ENCODE measurements at places on chromosomes 7 and 10.
A peak's percentile ranks its signal among the peaks of the same experiment; 100 is the strongest.

DNA sequence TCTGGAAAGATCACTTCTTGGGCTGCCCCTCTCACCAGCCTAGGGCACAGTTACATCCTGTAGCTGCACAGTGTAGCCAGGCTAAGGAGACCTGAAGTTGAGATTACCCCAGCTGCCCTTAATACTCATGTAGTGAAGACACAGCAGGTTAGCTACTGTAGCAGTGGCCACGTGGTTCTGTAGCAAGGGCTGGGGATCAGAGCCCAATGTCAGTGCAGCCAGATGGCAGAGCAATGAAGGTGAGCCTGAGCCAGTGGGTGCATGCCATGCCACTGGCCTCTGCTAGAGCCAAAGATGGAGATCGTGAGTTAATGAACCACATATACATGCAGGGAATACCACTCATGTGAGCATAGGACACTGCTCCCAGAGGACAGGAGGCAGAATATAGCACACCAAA, 15.5 kb downstream of the AMPH start:
- no peaks in the 10 kb centered on the region for H3K27me3 ChIP-seq
- no peaks in the 10 kb centered on the region for H3K4me1 ChIP-seq
- H3K27ac ChIP-seq: no peak overlapping the region
- no peak for DNase-seq

DNA sequence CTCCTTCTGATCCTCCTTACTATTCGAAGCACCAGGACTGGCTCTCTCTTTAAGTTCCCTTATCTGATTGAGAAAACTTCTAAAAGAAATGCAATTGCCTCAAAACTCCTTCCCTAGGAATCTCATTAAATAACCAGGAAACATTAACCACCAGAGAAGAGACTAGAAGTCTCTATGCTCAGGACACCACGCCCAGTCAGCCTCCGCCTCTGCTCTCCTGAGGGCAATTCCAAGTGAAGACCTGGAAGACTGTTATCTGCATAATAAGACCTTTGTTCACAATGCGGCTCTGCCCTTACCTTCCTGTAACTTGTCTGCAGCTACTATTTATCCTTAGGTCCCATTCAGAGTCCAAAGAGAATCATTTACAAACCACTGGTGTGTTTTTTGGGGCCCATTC, 78.8 kb downstream of the ELMO1 start:
- H3K4me1 ChIP-seq: peaks cover 8% of the 10 kb centered on the region
- H3K36me3 ChIP-seq: no peaks in the 10 kb centered on the region
- no peak overlapping the region for H3K4me3 ChIP-seq
- H3K27ac ChIP-seq: no peak overlapping the region

DNA sequence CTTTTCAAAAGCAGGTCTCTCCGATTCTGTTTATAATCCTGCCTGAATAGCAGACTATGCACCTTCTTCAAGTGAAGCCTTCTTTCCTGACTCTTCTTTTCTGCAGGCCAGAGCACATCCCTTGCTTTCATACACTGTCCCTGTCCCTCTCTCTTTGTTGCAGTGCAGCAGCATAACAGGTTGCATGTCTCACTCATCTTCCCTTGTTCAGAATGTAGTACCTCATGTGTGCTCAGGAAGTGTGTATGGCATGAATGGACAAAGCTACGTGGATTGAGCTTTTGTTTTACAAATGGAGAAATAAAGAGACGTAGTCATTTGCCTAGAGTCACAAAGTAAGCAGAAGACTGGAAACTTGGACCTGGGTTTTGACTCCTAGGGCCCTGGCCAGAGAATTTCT, 68.0 kb downstream of the PTPRZ1 start:
- no peaks in the 10 kb centered on the region for H3K27me3 ChIP-seq
- DNase-seq: no peak
- H3K36me3 ChIP-seq: no peaks in the 10 kb centered on the region
- H3K27ac ChIP-seq: peak overlapping the region; percentile 96
- no peak overlapping the region for H3K4me3 ChIP-seq

- no peak overlapping the region for H3K4me3 ChIP-seq
- no peaks in the 10 kb centered on the region for H3K36me3 ChIP-seq
- no peaks in the 10 kb centered on the region for H3K27me3 ChIP-seq
- DNase-seq: no peak
- no peaks in the 10 kb centered on the region for H3K4me1 ChIP-seq
- no peak overlapping the region for H3K27ac ChIP-seq
Measured at GRCh38 chr10:44512431-44513022, 127.6 kb upstream of the CXCL12 start.

- no peak overlapping the region for H3K27ac ChIP-seq
- no peaks in the 10 kb centered on the region for H3K27me3 ChIP-seq
- no peak for DNase-seq
- H3K4me3 ChIP-seq: no peak overlapping the region
Measured at GRCh38 chr7:15334536-15335263, 227.1 kb downstream of the AGMO start.

- H3K27ac ChIP-seq: no peak overlapping the region
- no peak overlapping the region for H3K4me3 ChIP-seq
- no peaks in the 10 kb centered on the region for H3K27me3 ChIP-seq
Measured at GRCh38 chr10:97228130-97228774, 42.5 kb upstream of the SLIT1 start.

DNA sequence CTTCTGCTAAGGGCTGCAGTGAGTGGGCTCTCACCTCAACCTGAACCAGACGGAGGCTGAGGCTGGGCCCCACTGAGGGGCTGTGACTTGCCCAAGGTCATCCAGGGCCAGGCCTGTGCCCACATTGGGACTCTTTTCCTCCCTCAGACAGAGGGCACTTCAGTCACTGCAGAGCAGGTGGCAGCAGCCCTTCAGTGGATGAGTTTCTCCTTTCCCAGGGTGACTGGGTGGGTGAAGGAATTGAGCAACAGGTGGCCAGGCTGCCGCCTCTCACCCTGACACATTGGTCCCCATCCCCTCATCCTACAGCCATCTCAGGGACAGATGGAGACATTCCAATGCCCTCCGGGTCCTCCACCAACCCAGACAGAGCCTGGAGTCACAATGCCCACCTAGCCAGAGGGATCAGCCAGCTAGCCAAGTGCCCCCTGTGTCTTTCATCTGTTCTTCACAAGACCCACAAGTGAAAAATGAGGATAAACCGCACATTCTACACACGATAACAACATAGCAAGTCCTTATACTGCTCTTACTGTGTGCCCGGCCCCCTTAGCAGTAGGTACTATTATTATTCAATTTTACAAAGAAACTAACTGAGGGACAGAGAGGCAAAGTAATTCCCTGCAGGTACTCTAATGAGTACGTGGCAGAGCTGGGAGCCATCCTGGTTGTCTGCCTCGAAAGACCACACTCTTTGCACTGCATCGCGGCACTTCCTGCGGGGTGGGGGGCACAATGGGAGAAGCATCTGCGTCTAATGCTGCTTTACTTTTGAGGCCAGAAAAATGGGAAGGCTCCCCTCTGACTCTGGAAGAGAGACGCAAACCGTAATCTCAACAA, 1.7 kb upstream of the SLC18A3 start:
- H3K27me3 ChIP-seq: peaks cover 99% of the 10 kb centered on the region
- peaks cover 17% of the 10 kb centered on the region for H3K4me1 ChIP-seq
- DNase-seq: no peak
- H3K27ac ChIP-seq: no peak overlapping the region
- peak overlapping the region; percentile 79 for H3K4me3 ChIP-seq

GRCh38 chr10:110530131-110530831, 32.6 kb downstream of the DUSP5 start:
- H3K4me1 ChIP-seq: peaks cover 34% of the 10 kb centered on the region
- peak; percentile 92 for DNase-seq

- no peak overlapping the region for H3K4me3 ChIP-seq
- peaks cover 16% of the 10 kb centered on the region for H3K4me1 ChIP-seq
- no peaks in the 10 kb centered on the region for H3K27me3 ChIP-seq
- no peaks in the 10 kb centered on the region for H3K36me3 ChIP-seq
Measured at GRCh38 chr7:95843286-95843685, 70.9 kb downstream of the DYNC1I1 start.

DNA sequence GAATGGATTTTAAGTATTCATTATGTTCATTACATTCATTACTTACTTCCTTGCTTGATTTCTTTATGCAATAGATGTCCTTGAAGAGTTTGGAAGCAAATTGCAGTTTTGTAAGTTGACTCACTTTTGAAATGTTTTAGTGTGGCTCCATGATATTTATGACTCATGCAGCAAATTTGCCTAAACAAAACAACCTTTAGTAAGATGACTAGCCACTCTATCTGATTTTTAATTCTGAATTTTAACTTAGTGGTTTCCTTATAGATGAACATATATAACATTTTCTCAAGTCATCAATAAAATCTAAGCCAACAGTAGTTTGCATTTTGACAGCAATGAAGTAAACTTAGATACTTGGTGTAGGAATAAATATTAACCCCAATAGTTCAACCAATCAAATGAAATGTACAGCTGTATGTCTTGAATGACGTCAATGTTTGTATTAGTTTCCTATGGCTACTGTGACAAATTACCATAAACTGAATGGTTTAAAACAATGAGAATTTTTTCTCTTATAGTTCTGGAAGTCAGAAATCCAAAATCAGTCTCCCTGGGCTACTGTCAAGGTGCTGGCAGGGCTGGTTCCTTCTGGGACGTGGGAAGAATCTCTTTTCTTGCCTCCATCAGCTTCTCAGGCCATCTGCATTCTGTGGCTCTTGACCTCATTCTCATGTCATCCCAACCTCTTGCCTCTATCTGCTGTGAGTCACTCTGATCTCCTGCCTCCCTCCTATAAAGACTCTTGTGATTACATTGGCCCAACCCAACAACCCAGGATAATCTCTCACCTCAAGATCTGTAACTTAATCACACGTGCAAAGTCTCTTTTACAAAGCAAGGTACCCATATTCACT, 73.4 kb downstream of the AHR start:
- no peak overlapping the region for H3K4me3 ChIP-seq
- H3K36me3 ChIP-seq: no peaks in the 10 kb centered on the region
- H3K27ac ChIP-seq: no peak overlapping the region
- H3K27me3 ChIP-seq: no peaks in the 10 kb centered on the region
- no peak for DNase-seq
- no peaks in the 10 kb centered on the region for H3K4me1 ChIP-seq

DNA sequence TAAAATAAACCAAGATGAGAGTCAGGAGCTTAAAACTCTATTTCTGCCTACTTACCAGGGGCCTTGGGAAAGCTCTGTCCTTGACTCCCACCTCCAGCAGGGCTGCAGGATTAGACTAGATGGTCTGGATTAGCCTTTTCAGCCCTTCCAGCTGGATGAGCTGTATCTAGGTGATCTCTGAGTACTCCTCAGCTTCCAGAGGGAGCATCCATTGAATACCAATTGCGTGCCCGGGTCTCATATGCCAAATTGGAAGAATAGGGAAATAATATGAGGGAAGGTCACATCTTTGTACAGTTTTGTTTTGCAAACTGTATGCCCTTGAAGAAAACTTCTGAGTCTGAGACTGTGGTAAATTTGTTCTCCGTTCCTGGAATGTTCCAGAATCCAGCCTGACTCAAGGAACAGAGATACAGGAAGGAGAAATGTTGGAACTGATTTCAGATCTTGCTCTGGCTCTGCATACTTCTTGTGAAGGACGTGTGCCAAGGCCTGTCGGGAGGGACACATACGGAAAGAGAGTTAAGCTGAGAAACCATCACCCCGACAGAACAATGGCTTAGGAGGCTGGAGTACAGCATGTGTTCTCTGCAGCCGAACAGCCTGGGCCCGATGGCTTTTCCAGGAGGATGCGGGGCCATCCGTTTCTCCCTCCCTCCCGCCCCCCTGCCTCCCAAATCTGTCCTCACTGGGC, 44.9 kb downstream of the MINDY4 start:
- H3K27me3 ChIP-seq: no peaks in the 10 kb centered on the region
- H3K27ac ChIP-seq: no peak overlapping the region
- no peaks in the 10 kb centered on the region for H3K4me1 ChIP-seq
- DNase-seq: no peak
- no peak overlapping the region for H3K4me3 ChIP-seq
- H3K36me3 ChIP-seq: no peaks in the 10 kb centered on the region

DNA sequence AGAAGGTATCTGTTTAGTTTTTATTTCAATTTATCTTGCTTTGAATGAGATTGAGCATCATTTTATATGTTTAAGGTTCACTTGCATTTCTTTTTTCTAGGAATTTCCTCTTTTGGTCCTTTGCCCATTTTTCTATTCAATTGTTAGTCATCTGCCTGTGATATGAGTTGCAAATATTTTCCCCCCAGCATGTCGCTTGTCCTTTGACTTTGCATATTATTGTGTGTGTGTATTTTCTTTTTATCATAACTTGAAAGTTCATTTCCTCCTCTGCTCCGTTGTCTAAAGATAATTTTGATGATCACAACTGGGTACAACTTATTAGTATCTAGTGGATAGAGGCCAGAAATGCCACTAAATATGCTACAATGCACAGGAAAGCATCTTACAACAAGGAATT, 132.7 kb upstream of the MDFIC start:
- H3K36me3 ChIP-seq: no peaks in the 10 kb centered on the region
- H3K4me1 ChIP-seq: no peaks in the 10 kb centered on the region
- H3K4me3 ChIP-seq: no peak overlapping the region
- H3K27me3 ChIP-seq: no peaks in the 10 kb centered on the region
- H3K27ac ChIP-seq: no peak overlapping the region

DNA sequence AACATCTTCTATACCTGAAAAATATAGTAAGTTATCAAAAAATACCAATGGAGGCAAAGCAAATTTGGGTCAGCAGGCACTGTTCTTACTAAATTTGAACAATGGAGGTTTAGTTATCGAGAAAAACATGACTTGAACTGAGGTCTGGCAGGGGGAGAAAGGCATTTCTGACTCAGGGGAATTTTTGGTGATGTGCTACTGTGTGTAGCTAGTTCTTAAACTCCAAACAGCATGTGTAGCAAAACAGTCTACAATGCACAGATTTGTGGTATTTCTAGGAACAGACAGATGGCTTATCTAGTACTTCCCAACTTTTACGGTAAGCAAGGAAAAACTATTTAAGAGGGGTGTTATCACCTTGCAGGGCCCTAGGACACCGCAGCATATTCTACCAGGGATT, 311.6 kb upstream of the LRRN3 start:
- H3K27ac ChIP-seq: no peak overlapping the region
- H3K4me1 ChIP-seq: no peaks in the 10 kb centered on the region
- H3K4me3 ChIP-seq: no peak overlapping the region
- H3K27me3 ChIP-seq: no peaks in the 10 kb centered on the region
- H3K36me3 ChIP-seq: no peaks in the 10 kb centered on the region
- no peak for DNase-seq

GRCh38 chr10:78251016-78251385, 217.3 kb downstream of the RPS24 start:
- no peak overlapping the region for H3K27ac ChIP-seq
- no peaks in the 10 kb centered on the region for H3K4me1 ChIP-seq
- no peaks in the 10 kb centered on the region for H3K36me3 ChIP-seq
- no peak overlapping the region for H3K4me3 ChIP-seq
- no peak for DNase-seq
- H3K27me3 ChIP-seq: no peaks in the 10 kb centered on the region

DNA sequence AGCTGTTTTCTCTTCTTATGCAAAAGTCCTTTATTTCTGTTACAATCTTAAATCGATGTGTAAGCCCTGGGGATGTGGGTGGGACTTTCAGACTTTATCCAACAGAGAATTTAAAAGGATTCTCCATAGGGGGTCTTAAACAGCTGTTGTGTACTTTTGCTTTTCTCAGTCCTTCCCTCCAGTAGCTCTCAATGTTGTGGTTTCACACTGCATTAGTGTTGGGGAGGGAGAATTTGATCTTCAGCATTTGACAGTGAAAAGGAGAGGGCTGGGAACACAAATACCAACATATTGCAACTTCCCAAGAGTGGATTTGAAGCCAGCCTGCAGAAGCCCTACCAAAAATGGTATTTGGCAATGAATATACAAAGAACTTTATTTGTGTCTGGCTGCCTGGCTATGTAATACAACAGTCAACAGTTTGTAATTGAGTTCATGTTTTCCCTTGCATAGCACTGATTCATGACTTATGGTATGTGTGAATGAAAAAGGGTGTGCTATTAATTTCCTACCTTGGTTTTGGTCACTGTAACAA, 80.1 kb upstream of the CAPZA2 start:
- H3K36me3 ChIP-seq: no peaks in the 10 kb centered on the region
- H3K4me1 ChIP-seq: peaks cover 34% of the 10 kb centered on the region
- H3K4me3 ChIP-seq: no peak overlapping the region
- H3K27ac ChIP-seq: no peak overlapping the region
- peak; percentile 44 for DNase-seq

All from GM23338 (cell line).